Daoy (cell line): ENCODE measurements at places on chromosomes 6 and 20. TPM values are rescaled to one million over a fixed set of nuclear protein-coding genes. Genes with fewer than 3 reads are reported as not detected.

Gene BEND6
- total RNA-seq: 8.1 and 9.0 TPM in 2 replicates

Gene CST9L
- not detected in 2 replicates for total RNA-seq

DNA sequence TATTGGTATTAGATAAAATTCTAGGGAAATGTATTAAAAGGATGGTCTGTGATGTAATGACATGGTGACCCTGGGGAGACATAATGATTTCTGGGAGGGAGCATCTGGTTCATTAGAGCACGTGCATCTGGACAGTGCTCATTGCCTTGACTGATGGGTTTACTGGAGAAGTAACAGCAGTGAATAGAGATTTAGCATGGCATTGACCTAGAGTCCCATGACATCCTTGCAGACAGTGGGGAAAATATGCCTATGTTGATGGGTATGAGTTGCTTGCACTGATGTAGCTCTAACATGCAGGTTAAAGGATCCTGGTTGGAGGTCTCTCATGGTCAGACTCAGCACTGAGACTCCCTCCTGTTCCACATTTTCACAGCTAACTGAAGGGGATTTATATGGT is 164.1 kb upstream of the OLIG3 start:
- no peak for DNase-seq

GRCh38 chr6:4606821-4607704 is 169.1 kb upstream of the CDYL start:
- DNase-seq: peak; percentile 88

DNA sequence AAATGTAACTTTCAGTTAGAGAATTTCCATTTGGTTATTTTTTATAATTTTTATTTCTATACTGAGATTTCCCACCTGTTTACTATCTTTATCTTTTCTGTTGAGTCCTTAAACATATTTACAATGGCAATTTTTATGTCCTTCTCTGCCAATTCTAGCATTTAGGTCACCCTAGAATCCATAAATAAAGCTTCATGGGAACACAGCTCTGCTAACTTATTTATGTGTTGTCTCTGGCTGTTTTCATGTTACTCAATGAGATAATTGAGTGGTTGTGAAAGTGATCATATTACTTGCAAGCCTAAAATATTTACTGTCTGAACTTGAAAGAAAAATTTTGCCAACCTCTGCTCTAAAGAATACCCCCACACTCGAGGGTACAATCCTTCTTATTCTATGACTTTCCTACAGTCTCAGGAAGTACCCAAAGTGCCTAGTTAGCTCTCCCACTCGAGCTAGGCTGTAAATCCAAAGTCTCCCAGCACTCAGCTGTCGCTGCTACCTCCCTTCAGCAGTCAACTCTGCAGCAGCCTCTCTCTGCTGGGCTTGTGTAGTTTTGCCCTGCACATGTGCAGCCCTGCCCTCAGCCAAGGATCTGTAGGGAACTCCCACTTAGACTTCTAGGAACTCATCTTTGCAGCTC is 53.5 kb upstream of the GCLC start:
- DNase-seq: no peak
